Transverse colon (tissue), 4 donors: ENCODE measurements at places on chromosomes 5 and 9. TPM values are rescaled to one million over a fixed set of nuclear protein-coding genes. Genes with fewer than 3 reads are reported as not detected.

The LRRC70 gene
- 2.7 TPM for total RNA-seq

DNA sequence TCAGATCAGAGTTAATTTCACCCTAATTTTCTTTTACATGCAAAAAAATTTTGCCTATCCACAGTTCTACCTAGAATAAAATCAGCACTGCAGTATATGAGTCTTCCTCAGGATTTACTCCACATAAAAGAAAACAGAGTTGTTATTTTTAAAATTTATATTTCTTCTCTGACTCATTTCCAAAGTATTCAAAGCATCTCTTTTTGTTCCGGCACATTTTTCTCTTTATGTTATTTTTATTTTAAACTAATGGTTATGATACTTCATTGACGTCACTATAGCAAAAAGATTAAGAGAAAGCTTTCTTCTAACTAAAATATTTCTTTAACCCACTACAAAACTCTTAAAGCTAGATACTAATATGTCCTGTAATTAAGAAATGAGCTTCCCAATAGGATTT, 590.4 kb downstream of the PRELID2 start:
- no peak for DNase-seq

The PCDHGA5 gene
- 2.5 TPM for total RNA-seq

DNA sequence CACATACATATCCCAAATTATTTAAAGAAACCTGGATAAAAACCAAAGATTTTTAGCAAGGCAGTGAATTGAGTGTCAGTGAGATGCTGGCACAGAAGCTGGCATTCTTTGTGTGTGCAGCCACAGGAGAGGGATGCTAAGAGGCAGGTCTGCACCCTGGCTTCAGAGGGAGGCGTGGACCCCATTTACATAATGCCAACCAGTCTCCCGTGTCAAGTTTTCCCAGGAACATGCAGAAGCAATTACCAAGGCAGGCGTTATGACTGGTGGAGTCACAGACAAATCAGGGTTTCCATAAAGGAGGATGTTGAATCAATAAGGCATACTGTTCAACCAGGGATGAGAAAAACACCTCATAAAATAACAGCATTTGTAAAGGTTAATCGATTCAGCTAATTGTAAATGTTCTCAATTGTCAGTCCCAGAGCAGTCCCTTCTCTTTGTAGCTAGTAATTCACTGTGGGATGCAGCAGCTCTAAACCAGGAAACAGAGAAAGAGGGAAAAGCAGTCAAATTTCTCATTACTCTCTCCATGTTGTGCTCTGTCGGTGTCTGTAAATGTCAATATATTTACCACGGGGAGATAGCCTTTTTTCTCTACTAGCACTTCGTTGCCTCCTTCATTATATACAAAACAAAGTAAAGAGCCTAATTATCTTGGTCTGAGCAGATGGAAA, 452.4 kb upstream of the GRAMD2B start:
- DNase-seq = no peak

DNA sequence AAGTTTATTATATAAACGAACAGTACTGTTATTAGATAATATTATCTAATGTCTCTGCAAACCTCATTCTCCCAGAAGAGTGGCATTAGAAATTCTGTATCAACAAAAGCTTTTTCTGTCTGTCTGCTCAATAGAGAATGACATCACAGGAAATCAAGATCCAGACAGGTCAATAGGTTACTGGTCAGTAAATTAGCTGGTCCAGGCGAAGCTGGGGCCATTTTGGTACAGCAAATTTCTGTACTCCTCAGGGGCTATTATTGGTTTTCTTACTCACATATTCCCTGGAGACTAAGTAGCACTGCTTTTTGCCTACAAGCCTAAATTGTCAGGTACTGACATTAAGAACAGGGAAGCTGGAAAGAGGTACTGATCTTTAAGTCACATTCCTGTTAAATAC, 80.5 kb downstream of the PLPP1 start:
- DNase-seq = no peak

The TMC1 gene
- total RNA-seq = 0.32 TPM
